ENCODE measurements at places on chromosomes 1 and 21.

GRCh38 chr1:204075139-204075521 is 2.2 kb downstream of the SOX13 start:
- no peak for DNase-seq

DNA sequence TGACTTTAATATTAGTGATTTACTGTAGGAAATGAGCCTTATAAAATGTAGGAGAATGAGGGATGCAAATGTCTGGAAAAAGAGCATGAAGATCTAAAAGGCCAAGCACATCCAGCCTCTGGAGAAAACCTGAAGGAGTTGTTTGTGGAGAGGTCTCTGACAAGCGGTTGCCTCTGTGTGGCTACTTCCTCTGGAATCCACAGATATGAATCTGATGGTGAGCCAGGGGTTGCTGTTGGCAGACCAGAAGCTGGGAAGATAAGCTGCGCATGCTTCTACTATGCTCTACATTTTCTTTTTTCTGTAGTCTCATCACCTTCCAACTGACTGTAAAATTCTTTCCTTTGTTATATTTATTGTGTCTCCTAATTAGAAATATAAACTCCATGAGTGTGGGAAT is 248.6 kb downstream of the OLFM3 start:
- no peak for DNase-seq

DNA sequence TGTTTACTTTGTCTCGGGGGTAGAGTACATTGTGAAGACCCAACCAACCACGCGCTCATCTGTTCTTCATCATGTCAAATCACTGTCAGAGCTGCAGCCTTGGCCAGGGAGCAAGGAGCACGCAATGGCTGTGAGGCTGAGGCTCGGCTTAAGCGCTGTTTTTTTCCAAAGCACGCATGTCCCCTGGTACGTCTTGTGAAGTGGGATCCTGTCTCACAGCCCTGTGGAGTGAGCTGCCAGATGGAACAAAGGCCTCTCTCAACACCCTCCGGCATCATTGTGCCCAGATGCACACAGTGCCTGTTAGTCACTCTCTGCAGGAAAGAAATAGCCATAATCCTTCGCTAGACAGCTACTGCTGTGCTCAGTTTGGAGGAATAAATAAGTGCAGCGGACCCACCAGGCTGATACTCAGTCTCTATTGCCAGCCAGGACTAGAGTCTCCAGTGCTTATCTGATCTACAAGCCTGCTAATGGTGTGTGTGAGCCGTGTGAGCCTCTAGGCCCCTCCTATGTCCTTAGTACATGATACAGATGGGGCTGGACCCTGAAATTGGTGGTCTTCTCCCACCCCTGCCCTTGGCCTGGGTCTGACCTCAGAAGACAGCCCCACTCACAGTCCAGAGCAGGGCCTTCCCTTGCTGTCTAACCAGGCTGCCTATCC is 91.3 kb upstream of the COA6 start:
- DNase-seq: no peak

DNA sequence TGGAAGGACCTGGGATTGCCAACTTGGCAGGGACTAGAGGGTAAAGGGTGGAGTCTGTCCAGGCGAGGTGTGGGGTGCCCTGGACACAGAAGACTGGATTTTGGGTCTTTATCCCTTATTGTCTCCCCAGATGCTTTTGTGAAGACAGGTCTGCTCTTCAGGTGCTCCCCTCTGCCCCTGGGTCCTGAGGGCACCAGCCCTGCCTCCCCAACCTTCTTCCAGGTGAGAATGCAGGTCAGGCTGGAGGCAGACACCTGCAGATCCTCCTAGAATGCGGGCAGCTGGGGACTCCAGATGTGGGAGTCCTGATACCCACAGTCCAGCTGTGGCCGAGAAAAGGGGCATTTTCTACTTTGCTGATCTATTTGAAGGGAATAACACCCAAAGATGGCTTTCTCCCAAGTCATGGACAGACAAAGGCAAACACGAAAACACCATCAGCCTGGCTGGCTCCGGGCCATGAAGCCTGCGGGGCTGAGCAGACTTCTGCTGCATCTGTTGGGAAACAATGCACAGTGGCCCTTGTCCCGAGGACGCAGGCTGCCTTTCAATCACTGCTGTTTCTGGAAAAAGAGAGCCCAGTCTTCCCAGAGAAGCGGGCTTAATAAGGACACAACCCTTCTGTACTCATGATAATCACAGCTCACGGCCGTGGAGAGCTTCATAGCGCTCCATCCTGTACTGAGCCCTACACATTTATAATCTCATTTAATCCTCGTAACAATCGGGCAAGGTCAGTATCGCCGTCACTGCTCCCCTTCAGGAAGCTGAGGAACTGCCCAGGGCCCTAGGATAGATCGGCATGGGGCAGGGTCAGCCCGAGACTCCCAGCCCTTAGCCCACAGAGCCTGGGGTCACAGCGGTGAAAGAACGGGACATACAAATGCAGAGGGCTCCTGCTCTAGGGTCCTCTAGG is 62.0 kb upstream of the ABCG1 start:
- no peak for DNase-seq

Measured in cortex of kidney (tissue), 1 donor.